Activated naive CD8-positive, alpha-beta T cell treated with anti-CD3 and anti-CD28 coated beads, Interleukin-2, amount 50 U/mL, for 16 hours (primary cell): ENCODE measurements at places on chromosomes 5 and 9.

GRCh38 chr5:59484618-59485017 is 408.9 kb downstream of the PDE4D start:
- DNase-seq = no peak

DNA sequence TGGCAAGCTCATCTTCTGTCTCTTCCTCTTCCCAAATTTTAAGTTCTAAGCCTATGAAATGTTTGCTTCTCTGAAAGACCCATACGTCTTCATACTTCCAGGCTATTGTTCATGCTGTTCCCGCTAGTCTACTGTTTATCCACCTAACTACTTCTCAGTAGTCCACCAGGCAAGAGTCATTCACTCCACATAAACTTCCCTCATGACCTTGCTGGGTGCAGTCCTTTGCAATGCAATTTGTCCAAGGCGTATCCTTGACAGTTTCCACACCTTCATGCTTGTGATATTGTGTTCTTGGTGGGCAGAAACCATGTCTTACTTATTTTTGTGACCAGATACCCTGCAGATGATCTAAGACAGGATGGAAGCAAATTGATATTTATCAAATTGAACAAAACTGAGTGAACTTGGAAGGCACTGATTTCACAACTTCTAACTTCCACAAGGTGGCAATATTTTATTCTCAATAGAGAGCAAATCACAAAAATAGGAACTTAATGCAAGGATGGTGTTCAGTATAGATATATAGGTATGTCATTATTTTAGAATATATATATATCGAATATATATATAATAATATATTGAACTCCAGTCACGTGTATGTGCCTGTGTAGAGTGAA is 30.3 kb downstream of the TYRP1 start:
- DNase-seq = no peak

DNA sequence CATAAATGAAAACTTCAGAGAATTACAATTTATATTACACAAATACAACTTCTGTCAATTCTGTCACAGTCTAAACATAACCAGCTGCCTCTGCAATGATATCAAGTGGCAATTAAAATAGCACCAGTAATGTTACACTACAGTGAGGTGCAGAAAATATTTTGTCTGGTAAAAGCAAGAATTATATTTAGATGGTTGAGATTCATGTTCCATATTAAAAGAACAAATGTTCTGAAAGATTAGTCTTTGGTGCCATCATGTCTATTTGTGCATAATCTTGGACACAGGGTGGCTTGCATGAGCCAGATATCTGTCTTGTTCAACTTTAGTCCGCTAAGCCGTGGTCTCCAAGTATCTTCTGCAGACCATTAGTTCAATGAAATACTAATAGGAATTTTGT is 29.0 kb upstream of the PRR16 start:
- no peak for DNase-seq

- DNase-seq = no peak
Observed at GRCh38 chr9:136081826-136082495, 13.1 kb downstream of the NACC2 start.

DNA sequence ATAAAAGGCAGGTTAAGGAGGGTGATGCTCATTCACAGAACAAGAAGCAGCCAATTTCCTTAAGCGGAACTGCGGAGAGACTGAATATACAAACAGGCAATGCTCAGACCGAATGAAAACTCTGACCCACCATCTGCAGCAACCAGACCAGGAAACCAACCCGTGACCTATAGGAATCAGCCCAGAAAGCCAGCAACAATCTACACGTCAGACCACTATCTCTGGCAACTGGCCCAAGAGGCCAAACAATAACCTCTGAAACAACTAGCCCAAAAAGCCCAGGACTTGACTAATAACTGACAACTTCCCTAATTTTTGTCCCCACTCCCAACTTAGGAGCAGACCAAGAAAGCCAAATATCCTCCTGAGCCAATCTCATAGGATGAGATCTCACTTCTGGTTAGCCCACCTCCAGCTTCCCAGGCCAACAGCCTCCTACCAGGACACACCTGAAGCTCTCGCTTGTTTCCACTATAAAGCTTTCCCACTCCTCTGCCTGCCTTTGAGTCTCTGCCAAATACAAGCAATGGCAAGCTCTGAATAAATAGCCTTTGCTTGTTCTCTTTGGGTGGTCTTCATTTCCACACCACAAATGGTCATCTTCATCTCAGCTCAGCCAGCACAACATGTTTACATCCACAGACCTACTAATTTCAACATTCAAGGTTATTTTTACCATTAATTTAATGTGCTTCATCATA is 168.5 kb downstream of the HSD17B3 start:
- DNase-seq = no peak

DNA sequence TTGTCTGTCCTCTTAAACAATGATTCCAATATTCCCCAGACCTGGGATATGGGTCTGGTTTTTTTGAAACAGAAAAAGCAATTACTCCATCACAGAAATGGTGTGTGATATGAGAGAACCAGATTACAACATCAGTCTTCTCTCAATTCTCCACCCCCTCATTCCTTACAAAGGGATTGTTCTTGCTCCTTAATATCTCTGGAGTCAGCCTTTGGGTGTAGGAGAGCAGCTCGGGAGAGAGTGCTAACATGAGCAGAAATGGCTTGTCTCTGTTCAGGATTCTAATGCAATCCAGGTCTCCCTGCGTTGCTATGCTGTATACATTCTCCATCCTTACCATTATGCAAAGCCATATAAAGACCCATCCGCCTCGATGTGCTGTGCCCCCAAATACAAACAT is 32.7 kb downstream of the ZFAND5 start:
- no peak for DNase-seq

DNA sequence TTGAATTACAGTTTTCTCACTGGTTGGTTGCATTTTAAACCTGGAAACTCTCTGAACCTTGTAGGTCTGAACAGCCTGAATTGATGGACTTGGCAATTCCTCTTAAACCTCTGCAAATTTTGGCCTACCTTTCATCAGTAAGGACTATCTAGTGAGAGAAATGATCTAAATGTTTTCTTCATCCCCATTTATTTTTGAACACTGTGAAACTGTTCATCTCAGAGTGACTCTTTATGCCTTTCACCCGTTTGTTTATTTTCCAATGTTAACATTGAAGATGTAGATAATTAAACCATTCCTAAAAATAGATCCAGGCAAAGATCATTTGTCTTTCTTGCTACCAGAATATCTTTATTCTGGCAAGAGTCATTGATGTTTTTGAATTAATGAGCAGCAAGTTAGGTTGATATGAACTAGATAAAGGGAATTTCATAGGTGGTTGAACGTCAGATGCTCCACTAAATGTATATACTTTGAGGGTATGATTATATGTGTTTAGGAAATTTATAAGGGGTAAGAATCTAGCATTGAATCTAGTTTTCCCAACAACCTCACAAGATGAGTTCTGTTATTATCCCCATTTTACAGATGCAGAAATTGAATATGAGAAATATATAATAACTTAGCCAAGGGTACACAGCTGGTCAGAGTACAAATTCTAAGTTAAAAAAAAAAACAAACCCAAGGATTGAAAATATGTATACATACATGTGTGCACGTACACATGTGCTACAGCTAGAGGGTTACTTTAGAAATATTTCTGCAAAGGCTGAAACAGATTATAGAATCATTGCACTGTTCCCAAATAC is 3.4 kb downstream of the CPEB4 start:
- DNase-seq = no peak

DNA sequence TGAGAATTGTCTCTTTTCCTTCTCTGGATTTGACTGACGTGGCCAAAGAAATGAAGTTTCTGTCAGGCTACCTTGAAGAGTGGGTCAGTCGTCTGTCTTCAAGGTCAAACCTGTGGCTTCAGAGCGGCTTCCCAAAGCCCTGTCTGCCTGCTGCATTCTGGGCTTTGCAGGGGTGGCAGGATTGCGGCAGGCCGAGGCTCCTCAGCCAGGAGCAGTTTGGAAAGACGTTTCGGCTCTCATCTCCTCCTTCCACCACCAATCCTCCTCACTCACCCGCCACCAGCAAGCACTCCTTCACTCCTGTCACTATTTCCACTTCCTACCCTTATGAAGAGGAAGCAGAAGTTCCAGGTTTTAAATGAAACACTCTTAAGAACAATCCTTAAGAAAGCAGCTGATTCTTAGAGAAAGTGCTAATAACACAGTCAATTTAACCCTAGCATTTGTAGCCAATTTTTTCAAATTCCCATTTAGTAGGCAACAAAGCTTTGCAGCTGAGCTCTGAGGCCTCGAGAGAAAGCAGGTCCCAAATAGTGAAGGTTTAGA is 351.7 kb downstream of the ZNF608 start:
- no peak for DNase-seq

DNA sequence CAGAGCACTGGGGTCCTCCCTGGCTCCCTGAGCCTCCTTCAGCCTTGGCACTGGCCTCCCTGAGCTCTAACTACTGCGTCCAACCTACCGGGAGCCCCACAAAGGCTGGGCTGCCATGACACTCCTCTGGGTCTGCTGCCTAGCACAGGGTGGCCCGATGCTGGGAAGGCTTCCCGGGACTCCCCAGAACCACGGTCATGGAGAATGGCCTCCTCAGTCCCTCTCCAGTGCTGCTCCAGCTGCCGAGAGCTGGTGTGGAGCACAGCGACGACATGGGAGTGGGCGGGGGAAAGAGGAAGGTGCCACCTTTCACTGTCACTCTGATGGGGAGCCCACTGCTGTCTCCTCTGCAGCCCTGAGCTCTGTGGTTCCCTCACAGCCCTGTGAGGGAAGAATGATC is 61.5 kb upstream of the RNF130 start:
- no peak for DNase-seq
